ENCODE measurements at places on chromosomes 4 and X. TPM values are rescaled to one million over a fixed set of nuclear protein-coding genes. Genes with fewer than 3 reads are reported as not detected.

GRCh38 chr4:38089961-38090360, 129.8 kb downstream of the PTTG2 start:
- H3K27me3 ChIP-seq = no peaks in the 10 kb centered on the region
- DNase-seq = no peak
- H3K4me1 ChIP-seq = peaks cover 3% of the 10 kb centered on the region
- no peak overlapping the region for H3K27ac ChIP-seq
- peaks cover 4% of the 10 kb centered on the region for H3K36me3 ChIP-seq
- no peak overlapping the region for H3K4me3 ChIP-seq

The RTL3 gene
- not detected for total RNA-seq

- no peaks in the 10 kb centered on the region for H3K36me3 ChIP-seq
- no peak overlapping the region for H3K27ac ChIP-seq
- DNase-seq = no peak
- H3K4me3 ChIP-seq = no peak overlapping the region
- no peaks in the 10 kb centered on the region for H3K27me3 ChIP-seq
Measured at GRCh38 chr4:89136525-89136924, 25.2 kb downstream of the TIGD2 start.

The SPATA4 gene
- total RNA-seq = 0.14 TPM

GRCh38 chr4:87026800-87027495, 92.1 kb downstream of the AFF1 start:
- peaks cover 29% of the 10 kb centered on the region for H3K4me1 ChIP-seq
- H3K36me3 ChIP-seq = no peaks in the 10 kb centered on the region
- H3K4me3 ChIP-seq = no peak overlapping the region
- no peaks in the 10 kb centered on the region for H3K27me3 ChIP-seq
- no peak overlapping the region for H3K27ac ChIP-seq

The RELL1 gene
- total RNA-seq = 16.8 TPM

DNA sequence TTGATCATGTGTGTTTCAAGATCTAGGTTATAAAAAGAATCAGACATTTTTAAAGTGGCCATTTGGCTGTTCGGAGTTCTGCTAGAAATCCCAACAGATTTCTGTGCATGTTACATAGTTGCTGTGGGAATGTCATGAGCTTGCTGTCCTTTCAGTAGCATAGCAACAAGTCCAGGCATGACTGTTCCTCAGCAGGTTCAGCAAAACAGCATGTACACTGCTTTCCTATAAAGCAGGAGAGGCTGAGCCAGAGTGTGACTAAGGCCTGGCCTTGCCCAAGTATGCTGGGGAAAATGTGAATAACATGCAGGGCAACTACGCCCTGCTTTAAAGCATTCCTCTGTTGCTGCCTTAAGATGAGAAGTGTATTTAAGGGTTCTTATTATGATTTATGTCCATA, 217.1 kb upstream of the SMIM31 start:
- H3K27ac ChIP-seq = no peak overlapping the region
- no peaks in the 10 kb centered on the region for H3K27me3 ChIP-seq
- no peak for DNase-seq
- no peaks in the 10 kb centered on the region for H3K4me1 ChIP-seq
- H3K4me3 ChIP-seq = no peak overlapping the region
- no peaks in the 10 kb centered on the region for H3K36me3 ChIP-seq

- no peaks in the 10 kb centered on the region for H3K36me3 ChIP-seq
- no peak for DNase-seq
- H3K27ac ChIP-seq = no peak overlapping the region
- no peaks in the 10 kb centered on the region for H3K27me3 ChIP-seq
Measured at GRCh38 chr4:54255881-54256280, 26.8 kb downstream of the PDGFRA start.

DNA sequence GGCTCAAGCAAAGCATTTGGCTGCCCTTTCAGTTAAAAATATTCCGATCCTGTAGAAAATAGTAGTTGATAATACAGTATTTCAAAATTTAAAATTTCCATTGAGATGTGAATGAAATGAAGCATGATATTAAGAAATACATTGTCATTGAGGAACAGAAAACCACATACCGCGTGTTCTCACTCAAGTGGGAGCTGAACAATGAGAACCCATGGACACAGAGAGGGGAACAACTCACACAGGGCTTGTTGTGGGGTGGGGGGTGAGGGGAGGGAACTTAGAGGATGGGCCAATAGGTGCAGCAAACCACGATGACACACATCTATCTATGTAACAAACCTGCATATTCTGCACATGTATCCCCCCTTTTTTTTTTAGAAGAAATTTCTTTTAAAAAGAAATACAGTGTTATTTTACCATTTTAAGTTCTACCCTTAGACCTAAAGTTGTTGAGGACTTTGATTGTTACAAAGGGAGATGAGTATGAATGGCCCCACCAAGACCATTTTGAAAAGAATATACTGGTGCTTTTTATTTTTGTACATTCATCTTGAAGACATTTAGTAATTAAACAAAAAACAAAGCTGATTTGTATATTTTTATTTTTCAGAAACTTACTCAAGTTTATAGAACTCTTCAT, 52.0 kb upstream of the IL13RA1 start:
- DNase-seq = no peak
- peaks cover 1% of the 10 kb centered on the region for H3K4me1 ChIP-seq
- H3K36me3 ChIP-seq = no peaks in the 10 kb centered on the region

The TEX13D gene
- total RNA-seq = not detected

The SSX3 gene
- total RNA-seq = not detected

DNA sequence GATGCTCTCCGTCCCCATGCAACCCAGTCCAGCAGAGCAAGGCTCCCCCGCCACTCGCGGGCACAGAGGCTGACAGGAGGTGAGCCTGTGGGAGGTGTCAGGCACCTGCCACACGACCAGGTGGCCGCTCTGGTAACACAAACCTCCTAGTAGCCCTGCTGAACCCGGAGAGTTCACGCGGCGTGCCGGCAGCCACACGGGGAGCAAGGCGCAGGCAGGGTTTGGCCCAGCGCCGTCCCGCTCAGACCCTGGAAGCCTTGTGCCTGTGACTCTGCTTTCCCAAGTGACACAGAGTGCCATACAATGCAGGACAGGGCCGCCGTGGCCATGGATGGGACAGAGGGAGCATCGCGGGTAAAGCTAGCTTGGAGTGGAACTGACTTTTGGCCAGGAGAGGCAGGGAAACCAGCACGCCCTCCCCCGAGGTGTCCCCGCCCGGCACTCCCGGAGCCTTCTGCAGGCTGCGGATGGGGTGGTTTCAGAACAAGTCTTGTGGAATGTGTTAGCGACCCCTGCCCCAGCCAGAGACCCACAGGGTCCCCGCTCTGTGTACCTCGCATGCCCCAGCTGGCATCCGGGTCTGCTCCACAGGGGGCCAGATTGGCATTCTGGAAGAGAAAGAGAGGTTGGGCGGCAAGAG, 44.7 kb upstream of the AFAP1 start:
- H3K4me3 ChIP-seq = no peak overlapping the region
- H3K27me3 ChIP-seq = no peaks in the 10 kb centered on the region
- no peak overlapping the region for H3K27ac ChIP-seq
- no peaks in the 10 kb centered on the region for H3K36me3 ChIP-seq
- H3K4me1 ChIP-seq = no peaks in the 10 kb centered on the region

The DOCK11 gene
- 9.3 TPM for total RNA-seq

The ETDB gene
- not detected for total RNA-seq

The GPR173 gene
- total RNA-seq = 0.61 TPM

DNA sequence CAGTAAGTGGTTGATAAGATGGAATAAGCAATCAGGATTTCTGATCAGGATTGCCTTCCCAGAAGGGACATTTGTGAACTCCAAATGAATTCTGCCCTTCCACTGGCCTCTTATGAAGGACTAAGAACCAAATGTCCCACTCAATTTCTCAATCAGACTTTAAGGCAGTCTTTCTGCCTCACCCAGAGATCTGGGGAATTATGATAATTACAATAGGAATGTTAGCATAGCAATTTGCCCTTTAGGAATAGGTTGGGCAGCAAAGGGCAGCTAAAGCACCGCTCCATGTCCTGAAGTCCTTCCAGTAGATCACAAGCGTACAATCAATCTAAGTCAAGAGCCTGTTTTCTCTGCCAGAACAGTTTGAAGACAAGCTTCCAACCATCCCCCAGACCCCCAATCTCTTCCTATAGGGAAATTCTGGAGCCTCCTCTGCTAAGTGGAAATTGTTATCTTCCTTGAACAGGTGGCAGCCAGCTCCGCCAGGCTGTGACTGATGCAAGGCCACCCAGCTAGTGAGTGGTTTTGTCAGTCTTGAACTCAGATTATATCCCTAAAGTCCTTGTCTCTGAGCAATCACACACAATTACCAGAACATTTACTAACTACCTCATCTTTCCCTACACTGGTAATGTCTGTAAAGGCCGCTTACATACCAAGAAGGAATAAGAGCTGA, 18.6 kb downstream of the NKX3-2 start:
- no peak for DNase-seq
- no peak overlapping the region for H3K27ac ChIP-seq
- H3K4me3 ChIP-seq = no peak overlapping the region

GRCh38 chrX:21699136-21699535, 41.0 kb upstream of the KLHL34 start:
- H3K36me3 ChIP-seq = no peaks in the 10 kb centered on the region

DNA sequence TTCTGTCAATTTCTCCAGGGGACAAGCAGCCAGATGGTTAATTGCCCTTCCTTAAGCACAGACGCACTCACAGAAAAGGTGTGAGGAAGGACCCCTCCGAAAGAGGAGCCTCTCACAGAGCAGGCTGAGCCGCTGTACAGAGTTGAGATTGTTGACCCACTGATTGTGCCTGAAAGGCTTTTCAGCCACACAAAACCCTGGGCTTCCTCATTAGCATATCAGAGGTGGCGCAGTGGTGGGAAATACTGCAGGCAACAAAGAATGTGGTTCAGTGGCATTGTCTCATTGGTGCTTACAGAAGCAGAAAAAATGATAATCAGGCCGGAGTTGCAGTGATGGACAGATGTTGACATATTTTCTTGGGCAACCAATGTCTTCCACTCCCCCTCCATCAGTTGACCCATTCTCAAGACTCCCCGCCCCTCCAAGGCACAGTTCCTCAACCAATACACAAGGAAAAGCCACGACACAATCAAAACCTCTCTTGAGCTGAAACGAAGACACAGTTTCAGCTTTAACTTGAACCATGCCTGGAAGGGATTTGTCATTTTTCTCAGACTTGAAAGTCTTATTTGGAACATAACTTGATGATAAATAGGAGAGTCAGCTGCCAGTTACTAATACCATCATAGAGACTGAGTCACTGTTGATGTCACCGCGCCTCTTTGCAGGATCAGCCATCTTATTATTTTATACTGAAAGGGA, 53.1 kb downstream of the ATXN3L start:
- no peak for DNase-seq
- no peaks in the 10 kb centered on the region for H3K36me3 ChIP-seq
- no peaks in the 10 kb centered on the region for H3K27me3 ChIP-seq

The SMIM10L2A gene
- total RNA-seq = 0.98 TPM

DNA sequence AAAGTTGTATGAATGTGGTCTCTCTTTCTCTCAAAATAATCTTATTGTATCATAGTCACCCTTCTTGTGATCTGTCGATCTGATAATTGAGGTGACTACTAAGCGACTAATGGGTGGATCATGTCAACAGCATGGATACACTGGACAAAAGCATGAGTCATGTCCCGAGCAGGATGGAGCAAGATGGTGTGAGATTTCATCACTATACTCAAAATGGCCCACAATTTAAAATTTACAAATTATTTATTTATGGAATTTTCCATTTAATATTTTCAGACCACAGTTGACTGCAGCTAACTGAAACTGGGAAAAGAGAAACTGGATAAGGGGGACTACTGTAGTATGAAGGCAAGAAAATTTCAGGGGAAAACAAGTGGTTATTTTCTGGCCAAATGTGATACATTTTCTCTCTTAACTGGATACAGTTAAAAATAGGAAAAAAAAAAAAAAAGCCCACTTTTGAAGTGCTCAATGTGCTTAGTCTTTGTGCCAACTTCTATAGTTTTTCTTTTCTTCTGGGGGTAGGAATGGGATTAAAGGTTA, 25.3 kb downstream of the FAM241A start:
- H3K27me3 ChIP-seq = no peaks in the 10 kb centered on the region
- H3K27ac ChIP-seq = no peak overlapping the region
- H3K4me3 ChIP-seq = no peak overlapping the region
- no peaks in the 10 kb centered on the region for H3K36me3 ChIP-seq
- no peaks in the 10 kb centered on the region for H3K4me1 ChIP-seq
- DNase-seq = no peak

GRCh38 chr4:41363384-41363981, 106.8 kb downstream of the UCHL1 start:
- DNase-seq = no peak
- H3K36me3 ChIP-seq = no peaks in the 10 kb centered on the region
- no peak overlapping the region for H3K27ac ChIP-seq
- peaks cover 12% of the 10 kb centered on the region for H3K4me1 ChIP-seq
- H3K27me3 ChIP-seq = no peaks in the 10 kb centered on the region
- no peak overlapping the region for H3K4me3 ChIP-seq

GRCh38 chr4:153137159-153137558, 67.1 kb upstream of the TRIM2 start:
- H3K4me1 ChIP-seq = no peaks in the 10 kb centered on the region

DNA sequence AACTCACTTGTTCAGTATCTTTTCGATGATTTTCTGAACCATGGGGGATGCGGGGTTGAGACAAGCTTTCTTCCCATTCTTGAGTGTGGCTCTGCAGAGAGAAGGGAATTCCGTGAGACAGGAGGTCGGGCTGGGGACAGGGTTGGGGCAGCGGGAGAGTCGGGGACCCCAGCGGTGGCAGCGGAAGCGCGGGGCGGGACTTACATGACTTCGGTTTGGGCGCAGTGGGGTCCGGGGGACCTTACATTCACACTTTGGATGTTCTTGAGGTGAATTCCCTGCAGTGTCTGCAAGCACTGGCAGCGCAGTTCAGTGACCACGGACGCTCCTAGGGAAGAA, 434 bp downstream of the CXCL3 start:
- DNase-seq = no peak
- no peaks in the 10 kb centered on the region for H3K36me3 ChIP-seq
- peak overlapping the region; percentile 51 for H3K27ac ChIP-seq
- peak overlapping the region; percentile 88 for H3K4me3 ChIP-seq
- peaks cover 3% of the 10 kb centered on the region for H3K4me1 ChIP-seq
- H3K27me3 ChIP-seq = no peaks in the 10 kb centered on the region

DNA sequence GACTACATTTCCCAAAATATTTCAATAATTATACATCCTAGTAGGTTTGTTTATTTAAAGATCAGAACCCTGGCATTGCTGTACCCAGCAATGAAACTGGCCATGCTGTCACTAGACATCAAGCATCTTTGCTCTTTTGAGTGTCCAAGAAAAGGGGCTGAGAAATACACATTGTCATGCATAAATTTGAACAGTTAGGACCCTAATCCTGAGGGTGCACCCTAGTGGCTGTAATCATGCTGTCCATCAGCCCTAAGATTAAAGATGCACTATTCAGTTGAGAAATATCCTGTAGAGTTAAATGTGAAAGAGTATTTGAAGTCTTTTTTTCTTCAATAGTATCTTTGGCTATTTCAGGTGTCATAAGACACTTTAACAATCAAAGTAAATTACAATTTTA, 108.8 kb downstream of the NFKB1 start:
- no peak overlapping the region for H3K4me3 ChIP-seq
- H3K4me1 ChIP-seq = no peaks in the 10 kb centered on the region
- peaks cover 61% of the 10 kb centered on the region for H3K36me3 ChIP-seq
- H3K27me3 ChIP-seq = no peaks in the 10 kb centered on the region

The USP17L24 gene
- not detected for total RNA-seq
